Activated T-helper 2 cell treated with anti-CD3 and anti-CD28 coated beads, Interferon-gamma antibody, Interleukin-2, Interleukin-4, amounts not matched to agents 10 μg/mL and 5 μg/mL and 100 μg/mL, durations not matched to agents 14 hours and 24 hours and 36 hours (primary cell): ENCODE measurements at places on chromosomes 1 and 21.

- DNase-seq, result no peak
Measured at GRCh38 chr1:153937331-153937730, 9.2 kb downstream of the DENND4B start.

DNA sequence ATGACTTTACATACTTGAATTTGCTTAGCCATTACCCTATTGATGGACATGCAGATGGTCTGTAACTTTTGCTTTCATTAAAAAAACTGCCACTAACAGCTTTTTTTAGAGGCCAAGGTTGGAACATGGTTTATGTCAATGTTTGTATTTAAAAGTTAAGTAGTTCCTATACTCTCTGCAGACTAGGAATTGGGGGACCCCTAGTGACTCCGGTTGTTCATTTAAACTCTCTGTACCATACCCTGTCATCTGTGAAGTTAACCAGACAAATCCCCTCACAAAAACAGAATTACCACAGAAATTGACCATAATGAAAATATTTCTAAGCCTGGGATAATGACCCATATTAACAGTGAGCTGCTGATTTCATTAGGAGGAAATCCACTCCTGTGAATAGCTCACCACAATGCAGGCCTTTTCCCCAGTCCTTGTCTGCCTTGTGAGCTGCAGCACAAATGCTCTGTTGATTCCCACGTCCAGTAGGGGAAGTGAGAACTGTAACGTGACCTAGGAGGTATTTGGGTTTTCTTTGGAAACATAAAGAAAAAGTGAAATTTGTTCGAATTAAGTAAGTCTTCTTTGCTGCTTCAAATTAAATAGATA is 30.2 kb upstream of the CD101 start:
- DNase-seq, result no peak

DNA sequence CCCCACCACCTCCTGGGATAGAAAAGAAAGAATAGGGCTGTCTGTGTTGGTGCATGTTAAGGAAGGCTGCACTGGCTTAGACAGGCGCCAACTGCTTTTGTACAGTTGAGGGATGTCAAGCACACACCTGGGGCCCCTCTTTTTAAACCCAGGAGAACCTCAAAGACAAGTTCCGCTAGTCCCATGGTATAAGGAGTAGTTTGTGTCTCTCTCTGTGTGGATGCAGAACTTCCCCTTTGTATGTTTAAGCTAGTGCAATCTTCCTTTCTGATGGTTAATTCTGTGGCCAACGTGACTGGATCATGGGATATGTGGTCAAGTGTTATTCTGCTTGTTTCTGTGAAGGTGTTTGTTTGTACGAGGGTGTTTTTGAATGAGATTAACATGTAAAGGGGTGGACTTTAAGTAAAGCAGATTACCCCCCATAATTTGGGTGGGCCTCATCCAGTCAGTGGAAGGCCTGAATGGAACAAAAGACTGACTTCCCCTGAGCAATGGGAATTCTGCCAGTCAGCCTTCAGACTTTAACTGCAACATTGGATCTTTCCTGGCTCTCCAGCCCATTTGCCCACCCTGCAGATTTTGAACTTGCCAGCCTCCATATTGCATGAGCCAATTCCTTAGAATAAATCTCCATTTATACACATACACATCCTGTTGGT is 9.5 kb upstream of the DUSP10 start:
- no peak for DNase-seq

- DNase-seq, result no peak
Measured at GRCh38 chr1:102191723-102192122, 195.0 kb upstream of the OLFM3 start.

GRCh38 chr1:46302641-46303037 is 777 bp downstream of the LRRC41 start:
- peak; percentile 46 for DNase-seq

DNA sequence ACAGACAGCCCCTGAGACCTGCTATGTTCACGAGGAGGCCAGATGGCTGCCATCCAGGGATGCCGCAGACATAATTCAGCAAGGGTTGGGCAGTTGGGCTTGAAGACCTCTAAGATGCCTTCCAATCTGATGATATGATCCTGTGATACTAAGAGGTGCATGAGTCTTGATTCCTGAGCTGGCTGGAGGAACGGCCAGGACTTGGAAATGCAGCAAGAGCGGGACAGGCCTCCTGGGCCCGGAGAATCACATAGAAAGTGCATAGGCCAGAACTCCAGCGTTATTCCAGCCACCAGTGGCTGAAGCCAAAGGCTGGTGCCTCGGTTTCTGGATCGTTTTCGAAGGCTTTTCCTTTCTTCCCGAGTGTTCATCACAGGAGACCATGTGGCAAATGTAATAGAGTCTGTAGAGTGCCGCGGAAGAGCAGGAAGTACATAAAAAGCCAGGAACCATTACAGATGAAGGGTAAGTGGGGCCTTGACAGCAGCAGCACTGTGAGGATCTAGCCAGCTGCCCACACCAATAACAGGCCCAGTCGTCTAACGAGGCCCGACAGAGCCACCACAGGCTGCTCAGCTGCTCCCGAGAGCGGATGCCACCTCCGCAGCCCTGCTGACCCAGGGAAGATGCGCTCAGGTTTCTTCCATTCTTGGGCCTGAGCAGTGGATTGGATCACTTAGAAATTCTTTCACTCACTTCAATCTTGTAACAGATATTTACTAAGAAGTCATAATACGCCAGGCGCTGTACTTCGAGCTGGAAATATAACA is 14.0 kb upstream of the LHX4 start:
- no peak for DNase-seq

- no peak for DNase-seq
Measured at GRCh38 chr1:145962157-145963102, 1.9 kb downstream of the ANKRD34A start.

DNA sequence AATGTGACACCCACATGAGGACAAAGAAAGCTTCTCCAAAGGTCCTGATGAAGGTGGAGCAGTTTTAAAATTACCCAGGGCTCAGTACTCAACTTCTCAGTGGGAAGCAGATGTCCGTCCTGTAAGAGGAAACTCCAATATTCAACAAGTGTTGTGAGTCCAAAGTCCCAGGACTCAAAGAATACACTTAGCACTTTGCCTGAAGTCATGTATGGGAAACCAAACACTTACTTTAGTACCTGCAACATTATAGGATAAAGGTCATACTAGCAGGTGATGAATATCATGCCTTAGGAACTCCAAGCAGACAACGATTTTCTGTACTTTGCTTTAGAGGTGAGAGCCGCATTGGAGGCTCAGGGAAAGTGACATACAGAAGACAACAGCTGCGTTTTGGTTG is 37.2 kb upstream of the ST6GALNAC3 start:
- no peak for DNase-seq

GRCh38 chr1:108011295-108011694 is 46.3 kb upstream of the VAV3 start:
- DNase-seq, result no peak

DNA sequence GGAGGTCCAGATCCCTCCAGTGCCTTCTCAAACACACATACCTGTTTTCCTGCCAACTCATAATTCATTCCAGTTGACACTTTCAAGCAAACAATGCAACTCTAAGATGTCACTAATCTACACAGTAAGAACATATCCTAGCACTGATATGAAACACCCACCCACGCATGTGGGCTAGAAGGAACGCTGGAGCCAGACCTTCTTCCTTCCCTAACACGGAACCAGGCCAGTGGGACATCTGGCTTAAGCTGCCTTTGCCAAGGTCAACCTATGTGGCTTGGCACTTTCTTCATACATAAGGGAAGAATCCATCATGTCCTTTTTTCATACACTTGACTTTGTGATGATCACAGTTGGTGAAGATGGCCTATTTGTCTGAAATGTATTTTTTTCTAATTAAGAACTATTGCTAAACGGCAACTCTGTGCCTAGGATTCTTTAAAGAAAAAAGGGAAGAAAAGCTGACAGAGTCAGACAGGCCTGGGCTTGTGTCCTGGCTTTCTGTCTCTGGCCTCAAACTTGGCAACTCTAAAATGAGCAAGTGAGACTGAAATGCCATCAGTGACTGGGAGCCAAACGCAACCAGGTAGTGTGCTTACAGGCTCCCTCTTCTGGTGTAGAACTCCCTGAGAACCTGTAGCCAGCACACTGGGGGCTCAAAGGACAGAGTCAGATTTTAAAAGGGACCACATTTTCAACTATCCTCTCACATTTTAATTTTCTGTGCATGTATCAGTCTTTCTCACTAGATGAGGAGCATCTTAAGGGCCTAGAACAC is 92.6 kb upstream of the BEND5 start:
- DNase-seq, result no peak

DNA sequence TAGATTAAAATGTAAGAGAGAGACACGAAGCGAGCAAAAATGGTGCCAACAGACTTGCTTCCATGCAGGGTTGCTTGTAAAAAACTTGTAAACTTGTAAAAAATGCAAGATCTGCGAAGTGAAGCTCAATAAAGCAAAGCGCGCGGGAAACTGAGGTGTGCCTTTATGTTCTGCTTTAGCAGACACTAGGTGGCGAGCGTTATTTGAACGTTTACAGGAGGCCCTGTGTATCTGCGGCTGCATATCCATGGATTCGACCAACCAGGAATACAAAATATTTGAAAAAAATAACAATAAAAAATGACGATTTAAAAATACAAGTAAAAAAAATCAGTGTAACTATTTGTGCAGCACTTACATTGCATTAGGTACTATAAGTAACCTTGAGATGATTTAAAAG is 1.5 kb downstream of the UBE2G2 start:
- DNase-seq, result no peak

GRCh38 chr21:33011462-33011861 is 14.3 kb upstream of the OLIG2 start:
- no peak for DNase-seq

DNA sequence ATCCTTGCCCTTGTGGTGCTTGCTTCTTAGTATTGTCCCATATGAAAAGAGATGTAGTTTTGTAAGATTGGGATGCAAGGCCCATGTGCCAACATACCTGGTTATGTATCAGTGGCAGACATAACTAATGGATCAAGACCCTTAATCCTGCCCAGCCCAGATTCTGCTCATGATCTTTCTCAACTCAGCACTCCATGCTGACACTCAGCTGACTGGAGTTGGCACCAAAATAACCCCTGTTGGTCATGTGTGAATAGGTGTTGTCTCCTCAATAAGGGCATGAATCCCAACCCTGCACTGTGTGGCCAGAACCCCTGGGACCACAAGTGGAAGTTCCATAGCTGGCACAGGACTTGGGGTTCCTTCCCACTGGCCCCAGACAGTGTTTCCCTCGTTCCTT is 13.9 kb upstream of the CNR2 start:
- no peak for DNase-seq

- no peak for DNase-seq
Measured at GRCh38 chr1:109298666-109299557, 7.9 kb downstream of the MYBPHL start.

DNA sequence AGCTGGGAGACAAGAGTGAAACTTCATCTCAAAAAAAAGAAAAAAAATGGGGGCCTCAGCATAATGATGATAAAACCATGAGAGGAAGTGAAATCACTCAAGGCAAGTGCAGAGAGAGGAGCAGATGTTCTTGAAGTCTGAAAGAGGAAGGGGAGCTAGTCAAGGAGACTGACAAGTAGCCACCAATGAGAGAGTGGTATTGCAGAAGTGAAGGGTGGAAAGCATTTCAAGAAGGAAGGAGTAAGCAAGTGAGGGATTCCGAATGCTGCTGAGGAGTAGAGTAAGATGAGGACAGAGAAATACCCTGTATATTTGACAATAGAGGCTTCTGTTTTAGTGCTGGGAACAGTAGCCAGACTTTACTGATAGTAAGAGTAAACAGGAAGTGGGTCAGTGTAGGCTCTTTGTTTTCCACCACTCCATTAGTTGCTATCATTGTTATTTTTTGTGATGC is 2.9 kb downstream of the TATDN3 start:
- DNase-seq, result no peak

DNA sequence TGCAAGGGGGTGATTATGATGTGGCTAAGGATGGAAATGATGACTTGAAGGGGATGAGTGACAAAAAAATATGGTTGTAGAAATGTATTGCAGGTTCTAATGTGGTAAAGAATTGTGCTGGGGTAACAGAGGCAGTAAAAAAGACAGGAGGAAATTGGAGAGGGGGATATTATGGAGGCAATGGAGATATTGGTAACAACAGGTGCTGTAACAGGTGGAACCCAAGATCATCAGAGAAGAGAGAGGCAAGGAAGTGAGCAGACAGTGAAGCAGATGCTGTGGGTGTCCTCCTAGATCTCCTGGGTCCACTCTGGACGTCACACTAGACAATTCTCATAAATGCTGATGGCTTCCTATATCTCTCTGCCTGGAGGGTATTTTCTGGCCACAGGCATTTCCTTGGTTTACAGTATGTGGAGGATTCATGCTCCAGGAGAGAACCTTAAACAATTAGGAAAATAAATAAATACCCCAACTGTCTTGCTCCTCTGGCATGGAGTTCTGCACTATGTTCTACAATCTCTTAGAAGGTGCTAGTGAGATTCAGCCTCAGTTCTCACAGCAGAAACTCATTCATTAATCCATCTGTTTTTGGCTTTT is 620.3 kb upstream of the PLXNA2 start:
- DNase-seq, result no peak

DNA sequence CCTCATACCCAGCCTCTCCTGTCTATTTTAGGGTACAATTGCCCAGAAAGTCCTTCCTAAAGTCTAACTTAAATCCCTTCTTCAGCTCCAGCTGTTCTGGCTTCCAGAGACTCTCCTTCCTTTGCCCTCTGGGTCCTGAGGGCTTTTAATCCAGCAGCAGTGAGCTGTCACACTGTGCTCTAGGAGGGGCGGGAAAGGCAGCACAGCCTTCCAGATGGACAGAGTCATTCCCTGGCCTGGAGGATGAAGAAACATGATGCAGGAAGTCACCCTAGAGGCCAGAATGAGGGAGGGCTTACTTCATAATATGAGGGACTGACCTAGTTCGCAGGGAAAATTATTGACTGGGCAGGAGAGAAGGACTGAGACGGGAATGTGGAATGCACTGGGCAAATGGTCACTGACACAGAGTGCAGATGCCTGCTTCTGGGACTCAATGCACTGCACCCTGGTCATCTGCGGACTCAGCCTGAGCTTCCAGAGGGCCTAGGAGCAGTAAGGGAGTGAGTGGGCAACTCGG is 1.3 kb downstream of the SH2D2A start:
- no peak for DNase-seq

DNA sequence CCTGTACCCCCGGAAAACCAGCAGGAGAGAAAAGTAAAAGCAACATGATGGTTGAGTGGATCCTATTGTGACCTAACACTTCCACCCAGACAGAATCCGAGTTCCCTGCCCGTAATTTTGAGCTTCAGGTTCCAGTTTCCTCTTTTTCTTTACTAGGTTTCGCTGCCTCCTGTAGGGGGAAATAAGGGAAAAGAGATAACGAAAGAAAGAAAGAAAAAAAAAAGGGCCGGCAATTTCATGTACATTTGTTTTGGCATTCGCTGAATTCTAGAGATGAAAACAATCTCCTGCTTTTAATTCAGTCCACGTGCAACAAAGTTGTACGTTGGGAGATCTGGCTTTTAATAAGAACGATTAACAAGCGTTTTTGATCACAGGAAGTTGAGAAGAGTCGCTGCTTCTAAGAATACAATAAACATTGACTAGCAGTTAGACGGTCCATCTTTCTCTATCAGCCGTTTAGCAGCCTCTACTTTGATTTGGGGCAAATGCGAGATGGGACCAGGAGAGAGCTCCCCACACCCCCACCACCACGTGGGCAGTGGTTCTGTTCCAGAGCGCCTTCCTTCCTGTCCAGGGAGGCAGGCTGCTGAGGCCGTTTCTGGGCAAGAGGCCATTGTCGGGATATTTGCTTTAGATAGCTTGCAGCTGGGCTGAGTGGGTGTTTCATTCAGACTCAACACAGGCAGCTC is 155.9 kb upstream of the RUNX1 start:
- DNase-seq, result no peak

GRCh38 chr1:35557118-35557610 is at the start of gene KIAA0319L:
KIAA0319L (minus strand) TSS chr1:35557403; CDS start chr1:35554491, 2,912 bp downstream.
- DNase-seq, result peak; percentile 28

- no peak for DNase-seq
Measured at GRCh38 chr1:166947398-166948043, 27.8 kb downstream of the ILDR2 start.
